T-helper 17 cell (primary cell): ENCODE measurements at places on chromosomes 7 and 10. TPM values are rescaled to one million over a fixed set of nuclear protein-coding genes. Genes with fewer than 3 reads are reported as not detected.

- no peak overlapping the region for H3K27ac ChIP-seq
- H3K4me3 ChIP-seq, result no peak overlapping the region
- no peaks in the 10 kb centered on the region for H3K4me1 ChIP-seq
- DNase-seq, result no peak
- no peaks in the 10 kb centered on the region for H3K36me3 ChIP-seq
Observed at GRCh38 chr7:85535974-85536729, 349.3 kb upstream of the SEMA3D start.

GRCh38 chr10:24825551-24825950, 101.9 kb upstream of the ARHGAP21 start:
- H3K36me3 ChIP-seq, result no peaks in the 10 kb centered on the region
- H3K4me3 ChIP-seq, result no peak overlapping the region
- no peaks in the 10 kb centered on the region for H3K27me3 ChIP-seq
- no peak for DNase-seq

DNA sequence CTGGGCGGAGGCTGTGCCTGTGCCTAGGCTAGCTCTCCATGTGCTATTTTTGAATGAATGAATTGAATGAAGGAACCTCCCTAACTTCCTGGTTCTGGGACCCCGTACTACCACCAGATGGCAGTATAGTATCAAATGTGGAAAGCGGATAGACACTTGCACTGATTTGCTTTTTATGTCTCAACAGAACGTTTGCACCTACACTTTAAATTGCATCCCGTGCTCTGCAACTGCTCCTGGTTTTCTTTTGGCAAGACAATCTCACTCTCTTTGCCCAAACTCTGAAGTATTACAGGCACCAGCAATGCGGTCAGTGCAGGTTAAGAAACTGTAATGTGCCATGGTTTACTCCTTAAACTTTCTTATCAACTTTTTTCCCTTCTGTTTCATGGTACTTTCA, 6.5 kb downstream of the FZD8 start:
- H3K4me1 ChIP-seq, result peaks cover 10% of the 10 kb centered on the region
- peaks cover 34% of the 10 kb centered on the region for H3K27me3 ChIP-seq
- H3K36me3 ChIP-seq, result no peaks in the 10 kb centered on the region
- no peak overlapping the region for H3K4me3 ChIP-seq
- no peak for DNase-seq

DNA sequence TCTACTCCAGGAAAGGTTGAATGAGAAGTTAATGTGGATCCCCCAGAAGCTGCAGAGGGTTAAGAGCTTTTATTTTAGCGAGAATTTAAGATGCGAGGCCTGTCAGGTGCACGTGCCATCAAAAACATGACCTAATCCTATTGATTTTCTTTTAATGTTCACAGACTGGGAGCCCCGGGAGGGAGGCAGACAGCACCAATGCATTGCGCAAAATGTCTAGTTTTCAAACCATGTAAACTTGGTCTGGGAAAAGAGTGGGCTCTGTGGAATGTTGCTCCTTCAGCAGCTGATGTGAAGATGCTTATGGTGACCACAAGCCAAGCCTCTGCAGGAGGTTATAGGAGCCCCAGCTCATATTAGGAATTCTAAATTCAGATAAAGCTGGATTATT, 172.0 kb upstream of the ITGB1 start:
- H3K4me3 ChIP-seq, result no peak overlapping the region
- no peaks in the 10 kb centered on the region for H3K27me3 ChIP-seq
- H3K27ac ChIP-seq, result peak overlapping the region; percentile 100
- H3K36me3 ChIP-seq, result no peaks in the 10 kb centered on the region
- DNase-seq, result no peak
- peaks cover 71% of the 10 kb centered on the region for H3K4me1 ChIP-seq

DNA sequence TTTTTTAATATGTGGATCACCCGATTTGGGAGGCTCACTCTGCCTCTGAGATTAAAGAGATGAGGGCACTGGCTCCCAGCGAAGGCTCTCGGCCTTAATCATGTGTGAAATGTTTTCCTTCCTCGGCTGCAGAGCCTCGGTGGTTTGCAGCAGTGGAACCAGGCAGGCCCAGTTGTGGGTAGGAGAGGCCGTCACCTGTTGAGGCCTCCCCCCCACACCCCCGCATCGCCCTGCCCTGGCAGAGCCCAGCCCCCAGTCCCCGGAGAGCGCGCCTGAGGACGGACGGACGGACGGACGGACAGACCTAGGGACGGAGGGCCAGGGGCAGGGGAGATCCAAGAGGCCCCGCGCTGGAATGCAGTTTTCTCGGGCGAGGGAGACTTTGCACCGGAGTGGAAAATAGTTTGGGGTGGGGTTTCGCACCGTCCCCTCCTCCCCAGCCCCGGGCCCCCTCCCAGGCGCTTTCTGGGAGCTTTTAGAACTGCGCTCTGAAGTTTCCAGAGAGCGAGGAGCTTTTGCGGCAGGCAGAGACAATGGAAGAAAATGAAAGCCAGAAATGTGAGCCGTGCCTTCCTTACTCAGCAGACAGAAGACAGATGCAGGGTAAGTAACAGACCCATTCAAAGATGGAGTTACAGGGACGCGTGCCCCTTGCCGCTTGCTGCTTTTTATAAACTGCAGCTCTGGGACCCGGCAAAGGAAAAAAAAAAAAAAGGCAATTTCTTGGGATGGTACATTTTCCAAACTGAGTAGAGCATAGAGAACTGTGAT, at the start of gene KIAA1217:
Gene KIAA1217 (plus strand): TSS at position 478 of the 771 bp plus-strand sequence. CDS start 56 bp downstream, at position 534.
- peaks cover 58% of the 10 kb centered on the region for H3K27me3 ChIP-seq
- H3K4me1 ChIP-seq, result peaks cover 9% of the 10 kb centered on the region
- no peak for DNase-seq

GRCh38 chr7:2108501-2109250, 124.1 kb downstream of the MAD1L1 start:
- no peaks in the 10 kb centered on the region for H3K27me3 ChIP-seq
- H3K4me3 ChIP-seq, result no peak overlapping the region
- no peaks in the 10 kb centered on the region for H3K36me3 ChIP-seq
- DNase-seq, result no peak
- no peak overlapping the region for H3K27ac ChIP-seq

The LRRD1 gene
- not detected for total RNA-seq

The TMEM213 gene
- total RNA-seq, result not detected

- H3K27me3 ChIP-seq, result peaks cover 46% of the 10 kb centered on the region
- H3K4me3 ChIP-seq, result no peak overlapping the region
- no peak overlapping the region for H3K27ac ChIP-seq
Observed at GRCh38 chr7:30674420-30674819, 7.8 kb downstream of the CRHR2 start.

DNA sequence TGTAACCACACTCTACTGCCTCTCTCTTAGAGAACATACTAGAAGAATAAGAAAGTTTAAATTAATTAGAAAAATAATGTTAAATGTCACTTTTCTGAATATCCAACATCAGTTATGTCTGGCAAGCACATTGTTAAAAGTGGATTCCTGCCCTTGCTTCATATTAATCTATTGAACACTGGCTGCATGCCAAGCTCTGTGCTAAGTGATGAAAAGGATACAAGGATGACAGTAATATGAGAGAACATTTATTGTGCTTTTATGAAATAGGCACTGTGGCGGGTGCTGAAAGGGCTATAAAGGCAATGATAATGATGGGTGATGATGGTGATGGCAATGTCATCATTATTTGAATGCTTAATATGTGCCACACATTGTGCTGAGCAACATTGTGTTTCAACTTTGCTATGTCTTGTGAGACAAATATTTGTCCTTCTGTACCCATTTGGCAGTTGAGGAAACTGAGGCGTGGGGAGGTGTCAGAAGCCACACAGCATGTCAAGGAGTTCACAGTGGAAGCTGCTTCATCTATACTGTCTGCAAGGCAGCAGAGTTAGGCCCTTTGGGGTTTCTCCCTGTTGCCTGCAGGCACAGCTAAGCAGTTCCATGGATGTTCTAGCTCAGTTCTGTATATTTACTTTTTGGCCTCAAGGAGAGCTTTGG, 64.2 kb upstream of the RAPGEF5 start:
- H3K4me3 ChIP-seq, result no peak overlapping the region
- no peak overlapping the region for H3K27ac ChIP-seq
- peaks cover 2% of the 10 kb centered on the region for H3K36me3 ChIP-seq
- H3K4me1 ChIP-seq, result no peaks in the 10 kb centered on the region
- DNase-seq, result no peak

GRCh38 chr7:16933296-16934279, 51.8 kb upstream of the AGR3 start:
- H3K27ac ChIP-seq, result peak overlapping the region; percentile 76
- H3K4me1 ChIP-seq, result peaks cover 42% of the 10 kb centered on the region

The OPN4 gene
- not detected for total RNA-seq

- H3K4me1 ChIP-seq, result no peaks in the 10 kb centered on the region
- no peak for DNase-seq
- no peaks in the 10 kb centered on the region for H3K27me3 ChIP-seq
- no peaks in the 10 kb centered on the region for H3K36me3 ChIP-seq
- H3K27ac ChIP-seq, result no peak overlapping the region
Observed at GRCh38 chr7:125436220-125436619, 506.6 kb upstream of the POT1 start.

- H3K27me3 ChIP-seq, result peaks cover 11% of the 10 kb centered on the region
- no peak overlapping the region for H3K27ac ChIP-seq
- peaks cover 5% of the 10 kb centered on the region for H3K4me1 ChIP-seq
Observed at GRCh38 chr7:157596881-157597280, 260.1 kb downstream of the DNAJB6 start.

GRCh38 chr10:112802411-112803022, 147.5 kb upstream of the TCF7L2 start:
- no peak overlapping the region for H3K4me3 ChIP-seq
- no peaks in the 10 kb centered on the region for H3K36me3 ChIP-seq
- peaks cover 2% of the 10 kb centered on the region for H3K4me1 ChIP-seq
- no peaks in the 10 kb centered on the region for H3K27me3 ChIP-seq
- no peak overlapping the region for H3K27ac ChIP-seq

DNA sequence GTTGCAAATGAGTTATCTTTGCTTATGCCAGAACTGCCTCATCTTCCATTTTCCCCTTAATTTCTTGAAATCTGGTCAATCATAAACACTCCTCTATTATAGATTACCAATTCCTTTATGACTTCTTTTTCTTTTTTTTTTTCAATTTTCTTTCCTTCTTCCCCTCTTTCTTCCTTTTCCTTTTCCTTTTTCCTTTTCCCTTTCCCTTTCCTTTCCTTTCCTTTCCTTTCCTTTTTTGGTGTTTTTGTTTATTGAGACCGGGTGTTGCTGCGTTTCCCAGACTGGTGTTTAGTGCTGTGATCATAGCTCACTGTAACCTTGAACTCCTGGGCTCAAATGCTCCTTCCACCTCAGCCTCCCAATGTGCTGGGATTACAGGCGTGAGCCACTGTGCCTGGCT, 151.4 kb upstream of the FOXP2 start:
- no peaks in the 10 kb centered on the region for H3K4me1 ChIP-seq
- no peaks in the 10 kb centered on the region for H3K27me3 ChIP-seq
- no peaks in the 10 kb centered on the region for H3K36me3 ChIP-seq
- H3K4me3 ChIP-seq, result no peak overlapping the region
- no peak for DNase-seq
- H3K27ac ChIP-seq, result no peak overlapping the region

- H3K27me3 ChIP-seq, result peaks cover 30% of the 10 kb centered on the region
- no peak for DNase-seq
- no peak overlapping the region for H3K27ac ChIP-seq
- no peak overlapping the region for H3K4me3 ChIP-seq
- no peaks in the 10 kb centered on the region for H3K36me3 ChIP-seq
- peaks cover 3% of the 10 kb centered on the region for H3K4me1 ChIP-seq
Observed at GRCh38 chr10:133216776-133217175, 13.2 kb upstream of the UTF1 start.

DNA sequence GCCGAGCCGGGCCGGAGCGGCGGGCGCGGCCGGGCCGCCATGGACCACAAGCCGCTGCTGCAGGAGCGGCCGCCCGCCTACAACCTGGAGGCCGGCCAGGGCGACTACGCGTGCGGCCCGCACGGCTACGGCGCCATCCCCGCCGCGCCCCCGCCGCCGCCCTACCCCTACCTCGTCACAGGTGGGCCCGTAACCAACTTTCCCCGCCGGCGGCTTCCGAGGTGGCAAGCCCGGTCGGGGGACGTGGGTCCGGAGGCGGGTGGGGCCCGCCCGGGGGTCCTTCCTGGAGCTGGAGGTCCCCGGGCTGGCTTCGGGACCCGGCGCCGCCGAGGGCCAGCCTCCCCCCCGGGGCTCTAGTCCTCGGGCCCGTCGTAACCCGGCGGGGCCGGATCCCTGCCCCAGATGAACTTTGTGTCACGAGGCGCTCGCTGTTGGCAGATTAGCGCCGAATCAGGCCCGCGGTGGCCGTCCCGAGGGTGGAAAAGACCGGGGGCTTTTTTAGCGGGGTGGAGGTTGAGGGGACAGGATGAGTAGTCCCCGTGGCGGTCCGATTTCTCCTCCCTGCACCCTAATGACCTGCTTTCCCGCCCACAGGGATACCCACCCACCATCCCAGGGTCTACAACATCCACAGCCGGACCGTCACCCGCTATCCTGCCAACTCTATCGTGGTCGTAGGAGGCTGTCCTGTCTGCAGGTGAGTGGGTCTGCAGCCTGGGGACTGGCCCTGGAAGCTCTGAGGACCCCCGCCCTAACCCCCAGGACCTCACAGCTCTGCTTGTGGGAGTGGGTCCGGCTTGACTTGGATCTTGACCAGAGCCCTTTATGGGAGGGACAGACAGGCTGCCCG, 496 bp downstream of the BRI3 start:
- H3K27ac ChIP-seq, result peak overlapping the region; percentile 86
- H3K36me3 ChIP-seq, result no peaks in the 10 kb centered on the region
- no peaks in the 10 kb centered on the region for H3K27me3 ChIP-seq
- H3K4me1 ChIP-seq, result peaks cover 26% of the 10 kb centered on the region
- H3K4me3 ChIP-seq, result peak overlapping the region; percentile 81

DNA sequence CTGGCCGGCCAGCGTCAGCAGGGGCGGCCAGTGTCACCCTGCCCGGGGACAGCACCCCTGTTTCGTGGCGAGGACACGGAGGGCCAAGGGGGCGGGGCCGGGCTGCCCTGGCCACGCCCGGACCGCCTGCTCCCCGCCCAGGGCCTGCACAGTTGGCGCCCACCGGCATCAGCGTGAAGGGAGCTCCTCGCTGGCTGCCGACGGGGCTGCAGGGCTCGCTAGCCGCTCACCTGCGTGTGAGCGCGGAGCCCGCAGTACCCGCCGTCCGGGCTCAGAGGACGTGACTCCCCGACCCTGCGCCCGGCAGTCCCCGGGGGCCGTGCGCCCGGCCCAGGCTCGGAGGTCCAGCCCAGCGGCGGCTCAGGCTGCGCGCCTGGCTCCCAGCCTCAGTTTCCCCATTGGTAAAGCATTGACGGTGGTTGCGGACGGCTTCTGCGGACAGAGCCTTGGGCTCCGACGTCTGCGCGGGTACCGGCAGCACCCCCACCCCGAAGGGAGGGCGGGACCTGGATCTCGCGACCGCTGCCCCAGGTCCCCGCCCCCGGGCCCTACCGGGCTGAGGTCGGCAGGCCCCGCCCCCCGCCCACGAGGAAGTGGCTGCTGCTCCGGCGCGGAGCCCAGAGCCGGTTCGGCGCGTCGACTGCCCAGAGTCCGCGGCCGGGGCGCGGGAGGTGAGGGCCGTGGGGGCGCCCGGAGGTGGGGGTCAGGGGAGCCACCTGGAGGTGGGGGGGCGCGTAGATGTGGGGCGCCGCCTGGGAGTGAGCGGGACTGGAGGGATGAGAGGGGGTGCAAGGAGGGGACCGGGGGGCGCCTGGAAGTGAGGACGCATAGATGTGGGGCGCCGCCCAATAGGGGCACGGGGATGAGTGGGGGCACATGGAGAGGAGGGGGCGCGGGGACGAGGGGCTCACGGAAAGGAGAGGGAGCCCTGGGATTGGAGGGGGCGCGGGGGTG, at the start of gene ARPC1B:
Gene ARPC1B (plus strand): TSS at position 620 of the 954 bp plus-strand sequence. CDS start 10,985 bp downstream, outside the sequence.
- peak within 1 kb of the TSS; percentile 98 for H3K27ac ChIP-seq
- peaks cover 21% of the 10 kb centered on the region for H3K4me1 ChIP-seq
- DNase-seq, result peak; percentile 67
- H3K4me3 ChIP-seq, result peak within 1 kb of the TSS; percentile 89
- H3K36me3 ChIP-seq, result peaks cover 3% of the 10 kb centered on the region

The GPC2 gene
- total RNA-seq, result 8.5 TPM

The HYAL4 gene
- not detected for total RNA-seq

- H3K4me1 ChIP-seq, result no peaks in the 10 kb centered on the region
- H3K36me3 ChIP-seq, result peaks cover 2% of the 10 kb centered on the region
- no peak overlapping the region for H3K27ac ChIP-seq
Observed at GRCh38 chr10:78892338-78893176, 176.2 kb upstream of the ZMIZ1 start.

The GSTO2 gene
- total RNA-seq, result 1.1 TPM

The SPDYE2 gene
- 0.21 TPM for total RNA-seq
